Neural progenitor cell (in vitro differentiated cells): ENCODE measurements at places on chromosomes 12 and 14. TPM values are rescaled to one million over a fixed set of nuclear protein-coding genes. Genes with fewer than 3 reads are reported as not detected.
A peak's percentile ranks its signal among the peaks of the same experiment; 100 is the strongest.

LUM gene
- total RNA-seq, result 0.19 TPM in 1 of 2 replicates, not detected in the other

GRCh38 chr12:9811621-9812020, 15.7 kb upstream of the KLRF1 start:
- no peak for DNase-seq

- no peak for DNase-seq
These were observed 356.4 kb downstream of the BCL11B start for GRCh38 chr14:98915625-98916024.

TCL1A gene
- not detected in 2 replicates for total RNA-seq

DNA sequence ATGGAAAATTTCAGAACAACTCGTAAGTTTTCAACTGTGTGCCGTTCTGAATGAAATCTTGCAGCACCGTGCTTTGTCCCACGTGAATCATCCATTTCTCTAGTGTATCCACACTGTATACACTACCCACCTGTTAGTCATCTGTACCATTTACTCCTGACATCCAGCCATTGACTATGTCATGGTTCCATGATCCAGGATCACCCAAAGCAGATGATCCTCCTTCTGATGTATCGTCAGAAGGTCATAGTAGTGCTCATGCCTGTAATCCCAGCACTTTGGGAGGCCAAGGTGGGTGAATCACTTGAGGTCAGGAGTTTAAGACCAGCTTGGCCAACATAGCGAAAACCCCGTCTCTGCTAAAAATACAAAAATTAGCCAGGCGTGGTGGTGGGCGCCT, 122.9 kb downstream of the PPHLN1 start:
- DNase-seq, result no peak

TIGAR gene
- 7.1 and 18.1 TPM in 2 replicates for total RNA-seq

- no peak for DNase-seq
These were observed 37.3 kb downstream of the PPTC7 start for GRCh38 chr12:110545812-110546211.

- no peak for DNase-seq
These were observed 386.3 kb upstream of the TBX3 start for GRCh38 chr12:115070313-115070712.

DNA sequence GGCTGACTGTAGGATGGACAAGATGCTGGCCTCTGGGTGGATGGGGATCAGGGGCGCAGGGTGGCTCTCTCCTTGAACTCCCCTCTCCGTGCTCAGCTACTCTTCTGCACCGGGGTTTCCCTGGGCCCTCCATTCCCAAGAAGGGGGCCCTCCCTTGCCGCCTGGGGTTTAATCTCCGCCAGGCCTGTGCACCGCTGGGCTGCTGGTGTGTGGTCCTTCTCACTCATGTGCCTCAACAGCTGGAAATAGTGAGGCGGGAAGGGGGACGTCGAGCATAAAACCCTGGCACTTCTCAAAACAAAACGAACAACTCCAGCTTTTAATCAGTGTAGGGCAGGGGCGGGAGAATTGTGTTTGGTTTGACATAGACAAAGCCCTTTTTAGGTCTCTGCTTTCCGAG, 19.0 kb upstream of the SMOC1 start:
- DNase-seq, result peak; percentile 62

DNA sequence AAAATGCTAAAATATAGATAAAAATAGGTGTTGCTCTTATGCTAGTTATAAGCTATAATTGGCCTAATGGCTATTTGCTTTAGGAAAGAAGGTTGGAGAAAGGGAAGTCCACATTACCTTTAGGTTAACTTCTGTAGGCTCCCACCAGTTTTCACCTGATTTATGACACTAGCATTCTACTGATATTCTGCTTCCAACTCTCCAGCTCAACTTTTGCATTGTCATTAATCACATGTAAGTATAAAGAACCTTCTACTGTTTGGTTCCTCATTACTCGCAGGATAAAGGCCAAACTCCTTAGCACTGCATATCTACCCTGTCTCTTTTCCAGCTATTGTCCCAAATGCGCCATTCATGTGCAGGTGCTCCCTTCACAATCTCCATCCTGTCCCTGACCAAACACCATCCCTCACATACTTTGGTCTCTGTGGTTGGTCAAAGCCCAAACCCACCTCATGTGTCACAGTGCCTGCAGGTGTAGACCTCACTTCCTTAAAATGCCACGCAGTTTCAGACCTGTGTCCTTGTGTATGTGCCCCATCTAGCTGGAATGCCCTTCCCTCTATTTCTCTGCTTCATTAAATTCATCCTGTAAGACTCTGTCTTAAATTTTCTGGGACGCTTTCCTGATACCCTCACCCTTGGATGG, 3.3 kb downstream of the DDHD1 start:
- no peak for DNase-seq

ANKRD9 gene
- total RNA-seq, result 10.8 and 47.4 TPM in 2 replicates

- DNase-seq, result no peak
These were observed 754.1 kb downstream of the NOVA1 start for GRCh38 chr14:25843481-25844470.
